ENCODE measurements at places on chromosomes 4 and X.

GRCh38 chr4:81685104-81685503 is 213.4 kb upstream of the RASGEF1B start:
- no peak for DNase-seq

GRCh38 chr4:5114950-5115349 is 63.7 kb downstream of the STK32B start:
- peak; percentile 36 for DNase-seq

- peak; percentile 84 for DNase-seq
Measured at GRCh38 chr4:25320773-25321172, 8.2 kb downstream of the ZCCHC4 start.

GRCh38 chr4:181855307-181855706 is 387.9 kb upstream of the TENM3 start:
- no peak for DNase-seq

GRCh38 chr4:54909961-54910360 is 215.4 kb downstream of the KDR start:
- DNase-seq: no peak

DNA sequence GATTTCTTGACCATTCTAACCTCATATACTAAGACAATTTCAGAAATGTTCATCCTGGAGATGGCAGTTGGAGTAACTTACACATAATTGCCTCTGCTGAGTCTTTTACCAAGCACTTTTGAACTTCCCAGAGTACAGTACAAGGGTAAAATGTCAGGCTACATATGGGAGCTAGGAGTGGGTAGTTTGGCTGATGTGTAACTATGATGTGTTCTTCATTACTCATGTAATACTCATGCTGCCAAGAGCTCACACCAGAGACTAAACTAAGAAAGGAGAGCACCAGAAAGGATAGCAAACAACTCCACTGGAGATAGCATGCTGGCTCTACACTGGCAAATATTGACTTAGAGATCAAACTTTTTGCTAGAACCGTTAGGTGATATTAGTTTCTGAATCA is 194.0 kb downstream of the PDGFRA start:
- DNase-seq: peak; percentile 52

GRCh38 chr4:24274381-24274941 is 309.9 kb downstream of the DHX15 start:
- DNase-seq: peak; percentile 75

DNA sequence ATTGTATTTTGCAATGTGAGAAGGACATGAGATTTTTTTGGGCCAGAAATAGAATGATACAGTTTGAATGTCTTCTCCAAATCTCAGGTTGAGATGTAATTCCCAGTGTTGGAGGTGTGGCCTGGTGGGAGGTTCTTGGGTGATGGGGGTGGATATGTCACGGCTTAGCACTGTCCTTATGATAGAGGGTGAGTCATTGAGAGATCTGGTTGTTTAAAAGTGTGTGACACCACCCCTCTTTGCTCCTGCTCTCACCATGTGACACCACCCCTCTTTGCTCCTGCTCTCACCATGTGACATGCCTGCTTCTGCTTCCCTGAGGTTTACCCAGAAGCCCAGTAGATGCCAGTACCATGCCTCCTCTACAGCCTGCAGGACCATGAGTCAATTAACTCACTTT is 1226.9 kb downstream of the PCDH7 start:
- DNase-seq: no peak

- DNase-seq: no peak
Measured at GRCh38 chr4:49063670-49064069, 77.6 kb downstream of the CWH43 start.

DNA sequence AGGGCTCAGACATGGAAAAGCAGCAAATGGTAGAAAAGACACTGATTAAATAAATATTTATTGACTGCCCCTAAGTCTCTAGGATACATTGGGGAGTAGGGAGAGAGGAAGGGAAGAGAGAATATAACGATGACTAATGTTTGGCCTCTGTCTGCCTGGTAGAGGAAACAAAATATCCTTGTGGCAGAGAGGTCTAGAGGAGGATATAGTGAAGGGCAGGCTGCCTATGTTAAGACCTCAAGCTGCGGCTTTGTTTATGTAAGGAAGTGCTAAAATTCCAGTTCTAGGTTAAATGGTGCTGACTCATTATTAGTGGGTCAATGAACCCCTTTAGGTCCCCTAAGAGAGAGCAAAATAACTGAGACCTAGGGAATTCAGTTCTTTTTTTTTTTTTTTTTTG is 427.3 kb upstream of the FTHL17 start:
- DNase-seq: peak; percentile 35

DNA sequence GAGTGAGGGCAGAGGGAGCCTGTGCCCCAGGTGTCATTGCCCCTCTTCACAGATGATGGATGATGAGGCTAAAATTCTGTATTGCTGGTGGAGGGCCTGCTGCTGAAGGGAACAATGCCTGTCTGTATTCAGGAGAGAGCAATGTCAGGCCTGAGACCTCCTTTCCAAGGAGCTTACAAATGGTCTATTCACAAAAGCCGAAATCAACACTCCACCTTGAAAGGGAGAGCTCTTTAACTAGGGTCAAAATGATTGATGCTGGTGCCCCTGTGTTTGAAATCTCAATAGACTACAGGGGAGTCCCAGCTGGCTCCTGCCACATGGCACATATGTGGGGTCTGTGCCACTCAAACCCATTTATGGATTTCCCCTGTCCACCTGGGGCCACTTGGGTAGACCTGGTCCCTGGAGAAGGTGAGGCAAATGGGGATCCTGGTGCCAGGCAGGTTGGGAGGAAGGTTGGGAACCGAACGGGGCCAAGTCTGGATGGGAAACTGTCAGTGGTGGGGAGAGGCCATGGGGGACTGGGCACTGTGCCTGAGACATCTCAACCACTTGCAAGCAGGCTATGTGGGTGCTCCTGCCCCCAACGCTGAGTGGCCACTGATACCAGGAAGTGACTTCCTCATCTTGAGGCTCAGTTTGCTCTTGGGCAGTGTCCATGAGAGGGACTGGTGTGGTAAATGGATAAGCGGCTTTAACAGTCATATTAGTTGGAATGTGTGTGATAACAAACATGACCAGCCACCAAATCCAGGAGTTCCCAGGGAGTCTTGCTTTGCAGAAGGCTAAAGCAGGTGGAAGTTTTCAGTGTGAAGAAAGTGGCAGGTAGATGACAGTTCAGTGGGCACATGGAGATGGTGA is 223.8 kb upstream of the PSAPL1 start:
- DNase-seq: no peak

- no peak for DNase-seq
Measured at GRCh38 chr4:58761563-58761962, 1651.4 kb upstream of the IGFBP7 start.

DNA sequence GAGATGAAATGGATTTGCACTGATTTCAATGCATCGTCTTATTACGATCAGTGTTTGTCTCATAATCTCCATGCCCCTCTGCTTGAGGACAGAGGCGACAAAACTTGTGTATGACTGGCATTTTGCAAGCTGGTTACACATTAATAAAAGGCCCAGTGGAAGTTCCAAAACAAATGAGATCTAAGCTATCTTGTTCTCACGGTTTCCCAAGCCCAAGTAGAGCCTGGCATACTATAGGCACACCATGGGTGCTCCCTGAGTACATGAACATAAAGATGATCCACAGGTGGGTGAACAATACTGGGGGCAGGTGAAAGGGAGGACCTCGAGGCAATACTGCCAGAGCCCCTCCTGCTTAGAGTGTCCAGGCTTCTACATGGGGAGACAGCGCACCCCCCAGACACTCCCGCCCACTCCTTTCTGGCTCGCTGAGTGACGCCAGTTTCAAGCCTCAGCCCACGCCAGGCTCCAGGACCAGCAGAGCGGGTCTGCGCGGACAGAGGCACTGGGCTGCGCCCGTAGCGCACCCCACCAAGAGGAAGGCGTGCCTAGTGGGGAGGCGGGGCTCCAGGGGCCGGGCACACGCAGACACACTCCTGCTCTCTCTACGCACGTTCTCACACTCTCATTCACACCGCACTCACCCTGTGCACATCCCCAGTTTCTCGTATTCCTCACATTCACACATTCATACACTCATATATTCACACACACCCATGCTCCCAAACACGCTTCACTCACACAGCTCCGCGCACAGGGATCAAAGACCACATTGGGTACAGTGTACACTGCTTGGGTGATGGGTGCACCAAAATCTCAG is 8.9 kb upstream of the GSX2 start:
- DNase-seq: no peak

- no peak for DNase-seq
Measured at GRCh38 chr4:24482871-24483270, 101.5 kb downstream of the DHX15 start.
